NCI-H69 (cell line): ENCODE measurements at places on chromosomes 5 and 9.
A peak's percentile ranks its signal among the peaks of the same experiment; 100 is the strongest.

DNA sequence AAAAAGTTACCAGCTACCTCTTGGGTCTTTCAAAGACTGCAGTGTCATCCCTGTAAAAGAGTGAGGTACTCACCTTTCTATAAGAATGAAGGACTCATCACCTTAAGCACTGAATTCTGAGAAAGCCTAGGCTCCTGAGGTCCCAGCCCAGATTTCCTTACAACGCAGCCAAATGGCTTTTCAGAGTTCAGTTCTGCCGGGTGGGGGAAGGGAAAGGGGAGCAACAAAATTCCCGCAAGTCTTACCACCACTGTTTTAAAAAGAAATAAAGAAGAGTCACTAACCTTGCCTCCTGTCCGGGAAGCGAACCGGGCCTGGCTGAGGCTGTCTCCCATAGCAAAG, 373 bp downstream of the ADAMTS12 start:
- no peak for DNase-seq

DNA sequence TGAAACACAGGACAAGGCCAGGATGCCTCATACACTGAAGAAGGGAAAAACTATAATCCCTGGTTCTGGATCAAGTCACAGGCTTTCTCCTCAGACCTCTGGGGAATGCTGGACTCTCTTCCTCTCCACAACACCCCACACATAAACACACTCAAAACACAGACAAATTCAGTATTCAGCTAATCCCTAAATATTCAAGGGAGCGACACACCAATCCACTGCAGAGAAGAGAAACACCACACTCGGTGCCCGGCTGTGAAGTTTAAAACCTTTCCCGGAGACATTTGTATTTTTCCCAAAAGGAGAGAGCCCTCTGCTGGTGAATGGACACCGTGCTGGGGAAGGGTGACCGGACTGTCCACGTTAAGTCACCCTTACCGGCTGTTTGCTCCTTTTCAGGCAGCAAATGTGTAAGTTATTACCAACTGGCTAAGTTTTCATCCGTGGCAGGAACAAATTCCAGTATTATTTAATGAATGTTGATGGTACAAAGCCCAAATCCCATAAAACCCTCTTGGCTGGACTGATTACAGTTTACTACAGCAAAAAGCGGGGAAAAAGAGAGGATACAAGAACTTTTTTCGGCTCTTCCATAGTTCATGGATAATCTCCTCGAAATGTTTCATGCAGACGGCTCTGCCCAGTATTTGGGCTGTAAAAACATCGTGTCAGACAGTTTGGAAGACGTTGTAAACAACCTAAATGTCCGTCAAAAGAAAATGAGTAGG, 130.9 kb upstream of the SLC30A5 start:
- DNase-seq, result peak; percentile 77

DNA sequence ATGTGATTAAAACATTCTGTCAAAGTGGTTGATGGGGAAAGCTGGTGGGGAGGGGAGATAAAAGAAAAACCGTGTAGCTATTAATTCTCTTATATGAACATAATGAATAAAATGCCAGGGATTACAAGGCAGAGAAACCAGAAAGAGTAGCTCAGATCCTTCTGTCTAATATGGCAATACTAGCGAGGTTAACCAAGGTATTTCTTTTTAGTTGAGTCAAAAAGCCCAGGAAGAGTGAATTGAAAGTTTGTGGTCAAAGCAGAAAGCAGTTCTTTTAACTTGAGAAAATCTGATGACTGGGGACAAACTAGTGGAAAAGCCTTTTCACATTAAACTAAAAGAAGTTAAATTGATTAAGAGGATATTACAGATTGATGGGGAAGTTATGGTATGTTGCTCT, 76.0 kb downstream of the ERBIN start:
- no peak for DNase-seq

GRCh38 chr9:462606-463005, 247.9 kb downstream of the DOCK8 start:
- no peak for DNase-seq

DNA sequence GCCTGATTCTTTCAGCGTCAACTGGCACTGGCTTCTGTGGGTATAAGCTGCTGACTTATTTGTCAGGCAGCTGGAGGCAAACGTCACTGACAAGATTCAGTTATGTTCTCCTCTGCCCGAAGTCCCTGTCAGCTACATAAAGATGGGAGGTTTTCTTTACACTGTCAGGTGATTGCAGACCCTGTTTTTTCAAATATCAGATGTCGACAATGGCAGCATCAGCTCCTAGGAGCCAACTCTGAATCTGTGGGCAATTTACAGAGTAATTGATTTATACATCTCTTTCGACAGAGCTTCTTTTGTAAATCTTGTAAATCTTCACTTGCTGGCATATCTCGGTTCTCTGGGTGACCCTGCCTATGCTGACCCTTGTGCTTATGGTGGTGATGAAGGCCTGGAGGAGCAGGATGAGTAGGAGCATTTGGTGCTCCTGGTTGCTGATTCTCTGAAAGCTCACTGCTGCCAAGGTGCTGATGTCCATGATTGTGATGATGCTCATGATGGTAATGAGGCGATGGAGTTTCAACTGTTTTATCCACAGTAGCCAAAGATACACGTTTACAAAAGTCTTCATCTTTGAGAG, 10.9 kb downstream of the SELENOP start:
- DNase-seq, result no peak

- DNase-seq, result peak; percentile 67
Observed at GRCh38 chr5:85132269-85132668, 747.6 kb upstream of the EDIL3 start.

DNA sequence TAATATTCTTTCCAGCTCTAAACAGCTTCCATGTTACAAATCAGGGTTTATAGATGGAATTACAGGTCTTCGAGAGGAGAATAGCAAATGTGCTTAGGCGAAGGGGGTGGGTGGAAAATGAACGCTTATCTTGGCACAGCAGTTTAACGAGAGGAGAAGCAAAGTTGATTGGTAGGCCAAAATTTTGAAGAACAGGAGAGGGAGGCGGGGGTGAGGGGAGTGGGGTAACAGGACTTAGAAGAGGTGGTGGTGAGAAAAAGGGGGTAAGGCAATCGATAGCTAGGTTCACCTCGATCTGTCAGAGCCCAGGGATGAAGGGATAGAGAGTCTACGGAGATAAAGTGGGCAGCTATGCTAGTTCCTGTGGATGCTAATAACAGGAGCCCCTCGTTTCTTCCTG, 764 bp downstream of the ANKRA2 start:
- DNase-seq, result peak; percentile 54

DNA sequence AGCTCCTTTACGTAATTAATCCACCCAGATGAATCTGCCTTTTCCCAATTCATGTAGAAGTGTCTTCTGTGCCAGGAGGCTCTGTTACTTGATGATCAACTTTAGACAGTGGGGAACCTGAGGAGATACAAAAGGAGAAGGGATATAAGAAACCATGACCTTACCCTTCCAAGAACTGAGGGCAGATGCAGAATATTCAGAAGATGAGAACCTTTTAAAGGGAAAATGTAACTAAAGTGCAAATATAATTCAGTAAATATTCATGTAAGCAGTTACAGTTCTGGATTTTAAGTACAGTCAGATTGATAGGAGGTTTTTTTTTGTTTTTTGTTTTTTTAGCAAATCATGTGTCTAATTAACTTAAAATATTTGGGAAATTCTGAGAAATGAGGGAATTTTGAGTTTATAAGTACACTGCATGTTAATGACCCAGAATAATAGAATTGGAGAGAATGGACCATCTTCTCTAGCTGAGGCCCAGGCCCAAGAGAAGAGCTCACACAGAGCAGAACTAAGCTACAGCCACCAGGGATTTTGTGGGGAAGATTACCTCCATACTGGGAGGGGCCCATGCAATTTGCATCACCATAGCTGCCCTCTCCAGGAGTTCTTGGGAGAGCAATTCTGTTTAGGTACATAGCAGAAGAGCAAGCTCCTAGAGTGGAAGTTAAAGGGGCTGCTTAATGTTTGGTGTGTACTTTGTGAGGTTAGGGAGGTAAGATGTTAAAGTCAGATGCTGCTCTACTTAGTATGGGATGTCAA, 61.5 kb downstream of the SV2C start:
- DNase-seq, result no peak

GRCh38 chr5:6820851-6821479, 107.7 kb downstream of the TENT4A start:
- DNase-seq, result peak; percentile 84

- no peak for DNase-seq
Observed at GRCh38 chr5:14667770-14668169, 3.3 kb downstream of the OTULIN start.

- DNase-seq, result no peak
Observed at GRCh38 chr9:129316281-129317030, 138.4 kb upstream of the IER5L start.

- peak; percentile 48 for DNase-seq
Observed at GRCh38 chr5:75460532-75460931, 50.9 kb downstream of the CERT1 start.

DNA sequence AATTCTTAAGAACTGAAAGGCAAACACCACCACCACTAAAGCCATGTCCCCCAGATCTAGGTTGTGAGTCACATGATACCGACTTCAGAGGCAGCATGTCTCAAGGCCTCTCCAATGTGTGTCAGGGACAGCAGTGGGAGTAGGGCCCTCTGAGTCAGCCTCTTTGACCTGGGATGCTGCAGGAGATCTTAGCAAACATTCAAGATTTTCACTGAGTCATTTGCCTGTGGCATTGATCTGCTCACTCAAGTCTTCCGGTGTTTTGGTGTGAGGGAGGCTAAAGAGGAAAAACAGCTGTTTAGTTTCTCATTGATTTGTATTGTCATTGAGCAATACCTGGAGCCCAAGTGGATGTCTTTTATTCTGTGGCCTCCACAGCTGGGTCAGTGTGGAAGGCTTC, 36.1 kb downstream of the TMC1 start:
- DNase-seq, result no peak

DNA sequence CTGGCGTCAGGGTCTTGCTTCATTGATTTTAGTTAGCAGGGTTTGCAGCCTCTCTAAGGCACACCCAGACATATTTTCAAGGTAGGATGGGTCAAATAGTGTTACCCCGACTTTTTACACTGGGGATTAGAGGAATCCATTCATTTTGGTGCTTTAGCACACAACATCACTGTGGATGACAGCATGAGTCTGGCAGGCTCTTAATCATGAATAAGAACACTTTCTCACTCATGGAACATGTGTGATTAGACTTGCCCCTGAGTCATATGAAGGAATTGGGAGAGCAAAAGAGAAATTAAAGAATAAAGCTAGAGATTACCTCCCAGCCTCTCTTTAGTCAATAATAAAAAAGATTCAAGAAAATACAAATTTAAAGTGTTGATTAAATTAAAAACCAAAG, 175.6 kb downstream of the SEMA5A start:
- no peak for DNase-seq

GRCh38 chr5:78638423-78638822, 10.1 kb downstream of the LHFPL2 start:
- peak; percentile 96 for DNase-seq

DNA sequence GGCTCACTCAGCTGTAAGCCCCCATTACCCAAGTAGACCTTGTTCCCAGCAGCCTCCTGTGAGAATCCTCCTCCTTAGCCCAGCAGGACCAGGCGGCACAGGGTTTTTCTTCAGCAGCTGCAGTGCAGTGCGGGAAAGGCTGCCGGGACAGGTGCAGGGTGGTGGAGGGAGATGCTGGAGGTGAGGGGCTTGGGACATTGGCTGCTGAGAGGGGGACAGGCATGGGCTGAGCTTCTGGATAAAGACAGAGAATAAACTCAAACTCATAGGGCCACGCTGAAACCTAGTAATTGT, 174.7 kb downstream of the CACNA1B start:
- DNase-seq, result no peak

- no peak for DNase-seq
Observed at GRCh38 chr5:58950224-58950623, 367.3 kb downstream of the RAB3C start.

GRCh38 chr5:142156839-142157463, 48.4 kb downstream of the NDFIP1 start:
- no peak for DNase-seq

DNA sequence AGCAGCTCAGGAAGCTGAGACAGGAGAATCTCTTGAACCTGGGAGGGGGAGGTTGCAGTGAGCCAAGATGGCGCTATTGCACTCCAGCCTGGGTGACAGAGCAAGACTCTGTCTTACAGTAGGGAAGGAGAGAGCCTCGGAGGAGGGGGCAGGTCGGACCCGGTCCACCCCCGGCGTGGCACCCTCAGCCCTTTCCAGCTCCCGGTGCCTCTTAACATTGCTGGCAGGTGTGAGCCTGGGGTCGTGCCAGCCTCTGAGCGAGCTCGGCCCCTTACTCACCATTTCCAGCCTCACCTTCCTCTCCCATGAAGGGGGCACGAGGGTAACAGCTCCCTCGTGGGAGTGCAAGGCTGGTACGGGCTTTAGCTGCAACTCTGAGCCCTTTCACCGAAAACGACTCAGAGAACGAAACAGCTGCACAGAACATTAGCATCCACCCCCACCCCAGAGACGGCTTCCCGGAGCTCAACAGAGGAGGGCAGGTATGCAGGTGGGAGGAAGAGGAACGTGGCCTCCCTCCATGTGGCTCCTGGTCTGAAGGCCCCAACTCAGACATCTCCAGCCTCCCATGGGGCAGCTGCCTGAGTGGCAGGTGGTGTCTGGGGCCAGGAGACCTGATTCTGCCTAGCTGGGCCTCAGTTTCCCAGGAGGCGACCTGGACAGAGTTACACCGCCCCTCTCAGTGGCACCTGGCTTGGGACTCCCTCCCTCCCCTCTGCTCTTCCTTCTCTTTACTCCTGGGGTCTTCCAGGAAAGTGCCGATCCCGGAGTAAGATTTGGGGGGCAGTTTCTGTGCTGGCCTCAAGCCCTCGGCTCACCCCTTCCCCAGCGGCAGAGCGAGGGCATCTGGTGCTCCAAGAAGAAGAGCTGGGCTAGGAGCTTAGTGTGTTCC, 28.5 kb upstream of the ABO start:
- no peak for DNase-seq

GRCh38 chr5:64954518-64954917, 185.8 kb downstream of the CWC27 start:
- no peak for DNase-seq

- DNase-seq, result no peak
Observed at GRCh38 chr5:178627259-178627598, 379 bp upstream of the CLK4 start.

DNA sequence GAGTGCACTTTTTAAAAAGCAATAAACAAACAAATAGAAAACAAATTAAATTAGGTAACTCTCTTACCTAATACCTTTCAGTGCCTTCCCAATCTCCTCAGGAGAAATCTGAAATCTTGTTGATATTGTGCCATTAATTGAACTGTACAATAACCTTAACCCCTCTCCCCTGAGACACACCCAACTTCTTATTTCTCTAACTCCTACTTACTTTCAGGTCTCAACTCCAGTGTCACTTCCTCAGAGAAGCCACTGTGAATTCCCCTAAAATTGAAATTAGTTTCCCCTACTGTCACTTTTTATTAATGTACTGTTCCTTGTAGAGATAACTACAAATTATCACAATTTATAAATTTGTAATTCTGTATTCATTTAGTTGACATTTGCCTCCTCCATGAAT, 295.3 kb upstream of the TNC start:
- no peak for DNase-seq

- DNase-seq, result no peak
Observed at GRCh38 chr5:175328176-175328575, 115.8 kb downstream of the DRD1 start.

DNA sequence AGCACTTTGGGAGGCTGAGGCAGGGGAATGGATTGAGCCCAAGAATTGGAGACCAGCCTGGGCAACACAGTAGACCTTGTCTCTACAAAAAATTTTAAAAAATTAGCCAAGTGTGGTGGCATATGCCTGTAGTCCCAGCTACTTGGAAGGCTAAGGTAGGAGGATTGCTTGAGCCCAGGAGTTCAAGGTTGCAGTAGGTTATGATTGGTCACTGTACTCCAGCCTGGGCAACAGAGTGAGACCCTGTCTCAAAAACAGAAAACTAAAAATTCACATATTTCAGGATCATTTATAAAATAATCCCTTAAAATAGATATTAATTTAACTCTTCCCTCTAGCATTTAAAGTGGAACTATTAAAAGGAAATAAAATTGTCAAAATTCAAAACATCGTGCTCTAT, 3.4 kb downstream of the FCHO2 start:
- no peak for DNase-seq
